ENCODE measurements at places on chromosomes 7 and 10.

GRCh38 chr10:33507662-33508425 lies 173.4 kb upstream of the NRP1 start:
- DNase-seq: no peak

- no peak for DNase-seq
These were observed 32.2 kb upstream of the GLI3 start for GRCh38 chr7:42269161-42269560.

- no peak for DNase-seq
These were observed 42.6 kb downstream of the KIF20B start for GRCh38 chr10:89744026-89744425.

DNA sequence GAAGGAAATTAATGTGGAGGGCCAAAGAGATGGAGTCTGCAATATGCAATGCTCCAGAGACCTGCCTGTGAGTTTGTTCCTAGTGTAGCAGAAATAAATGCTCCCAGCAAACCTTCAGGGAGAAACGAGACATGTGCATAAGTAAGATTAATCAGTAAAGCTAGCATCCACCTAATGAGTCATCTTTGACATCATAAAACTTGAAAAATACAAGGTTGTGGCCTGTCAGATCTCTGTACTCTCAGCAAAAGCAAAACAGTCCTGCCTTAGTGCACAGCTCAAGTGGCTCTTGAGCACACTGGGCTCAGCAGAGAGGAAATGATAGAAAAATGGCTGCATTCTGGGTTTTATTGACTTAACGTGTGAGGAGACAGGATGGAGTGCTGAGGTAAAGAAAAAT lies 32.5 kb upstream of the ERCC6 start:
- DNase-seq: no peak

DNA sequence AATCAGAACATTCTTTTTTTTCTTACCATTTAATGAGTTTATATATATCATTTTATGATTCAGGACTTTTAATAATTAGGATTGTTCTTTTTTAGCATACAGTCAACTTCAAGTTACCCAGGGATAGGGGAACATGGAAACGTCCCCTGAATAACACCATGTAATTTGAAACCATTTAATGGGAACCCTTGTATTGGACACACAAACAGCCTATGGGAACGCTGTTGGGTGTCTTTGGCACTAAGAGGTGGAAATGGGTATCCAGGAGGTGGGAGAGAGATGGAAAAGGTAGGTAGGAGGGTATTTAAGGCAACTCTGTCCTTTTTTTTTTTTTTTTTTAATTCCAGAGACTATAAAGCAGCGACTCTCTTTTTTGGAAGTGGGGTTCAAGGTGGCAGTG lies 2.6 kb downstream of the LUC7L2 start:
- no peak for DNase-seq

GRCh38 chr7:95002775-95003174 lies 95.4 kb downstream of the PPP1R9A start:
- DNase-seq: no peak

DNA sequence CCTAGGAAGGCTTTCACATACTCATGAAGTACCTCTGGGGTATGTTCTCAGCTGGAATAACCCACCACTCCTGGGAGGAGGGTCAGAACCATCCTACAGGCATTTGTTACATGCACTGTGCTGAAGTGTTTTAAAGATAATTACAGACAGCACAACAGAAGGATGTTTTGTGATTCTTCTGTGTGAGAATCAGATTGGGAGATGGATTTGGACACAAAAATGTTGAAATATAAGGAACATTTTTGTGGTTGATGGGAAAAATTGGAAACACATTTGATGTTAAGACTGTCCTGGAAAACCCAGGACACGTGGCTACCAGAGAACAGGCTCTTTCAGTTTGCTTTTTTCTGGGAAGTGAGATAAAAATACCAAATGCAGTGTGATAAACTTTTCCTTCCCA lies 61.4 kb downstream of the BICC1 start:
- no peak for DNase-seq

- no peak for DNase-seq
These were observed 55.9 kb downstream of the ZNF467 start for GRCh38 chr7:149717481-149717880.

DNA sequence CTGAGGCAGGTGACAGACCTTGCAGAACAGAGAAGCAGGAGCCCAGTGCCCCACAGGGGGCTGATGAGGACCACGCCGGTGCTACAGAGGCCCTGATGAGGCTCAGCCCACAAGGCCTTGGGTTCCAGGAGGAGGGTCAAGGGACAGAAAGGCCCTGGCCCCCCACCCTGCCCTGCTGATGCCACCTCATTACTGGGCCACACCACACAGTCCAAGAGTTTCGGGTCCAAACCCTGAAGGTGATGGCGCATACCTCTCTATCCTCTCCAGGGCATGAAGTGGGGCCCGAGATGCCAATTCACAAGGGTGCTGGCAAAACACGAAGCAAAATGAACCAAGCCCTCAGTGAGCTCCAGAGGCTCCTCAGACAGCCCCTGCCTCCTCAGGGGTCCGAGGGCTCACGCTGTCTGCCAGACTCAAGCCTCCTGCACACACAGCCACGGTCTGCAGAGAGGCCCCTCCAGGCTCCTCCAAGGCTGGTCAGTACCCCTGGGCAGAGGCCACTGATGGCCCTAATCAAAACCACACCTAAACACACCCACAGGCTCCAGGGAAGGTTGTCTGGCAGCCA lies 32.3 kb downstream of the RASGEF1A start:
- DNase-seq: no peak

- no peak for DNase-seq
These were observed 106.2 kb downstream of the SNX10 start for GRCh38 chr7:26397796-26398426.
